Vein endothelial cell (primary cell): ENCODE measurements at places on chromosomes 7 and 10. TPM values are rescaled to one million over a fixed set of nuclear protein-coding genes. Genes with fewer than 3 reads are reported as not detected.

The CYP26C1 gene
- 1.3 and 2.5 TPM in 2 replicates for total RNA-seq

The MMD2 gene
- not detected in 2 replicates for total RNA-seq

The ARMC3 gene
- total RNA-seq: not detected in 2 replicates

The HYAL4 gene
- 0.86 and 0.98 TPM in 2 replicates for total RNA-seq

The ZCCHC24 gene
- 6.6 and 8.2 TPM in 2 replicates for total RNA-seq

The TECTB gene
- total RNA-seq: not detected in 2 replicates

The OR2A12 gene
- total RNA-seq: not detected in 2 replicates

The GPR146 gene
- 13.5 and 29.4 TPM in 2 replicates for total RNA-seq

The ITIH5 gene
- not detected in 2 replicates for total RNA-seq

The RPEL1 gene
- 0.33 TPM in 1 of 2 replicates, not detected in the other for total RNA-seq

The NPC1L1 gene
- total RNA-seq: not detected in 2 replicates

The AOAH gene
- 0.10 and 0.65 TPM in 2 replicates for total RNA-seq

The INHBA gene
- 15.4 and 21.2 TPM in 2 replicates for total RNA-seq

The DDX50 gene
- total RNA-seq: 29.5 and 32.7 TPM in 2 replicates

The NODAL gene
- total RNA-seq: not detected in 2 replicates

The MRLN gene
- total RNA-seq: not detected in 2 replicates

The EBLN1 gene
- not detected in 2 replicates for total RNA-seq

The ACSL5 gene
- total RNA-seq: 18.3 and 26.7 TPM in 2 replicates

The TMEM130 gene
- total RNA-seq: not detected in 2 replicates

The CFAP58 gene
- total RNA-seq: 0.33 and 0.76 TPM in 2 replicates

The CEP41 gene
- 12.7 and 14.4 TPM in 2 replicates for total RNA-seq

The HELLS gene
- 31.4 and 54.7 TPM in 2 replicates for total RNA-seq

The FRMD4A gene
- 80.4 and 83.8 TPM in 2 replicates for total RNA-seq

The MSMB gene
- total RNA-seq: not detected in 2 replicates

The DGKB gene
- total RNA-seq: 0.65 TPM in 1 of 2 replicates, not detected in the other

The CALML3 gene
- not detected in 2 replicates for total RNA-seq

The GPR141 gene
- not detected in 2 replicates for total RNA-seq

The BNIP3 gene
- total RNA-seq: 83.6 and 94.9 TPM in 2 replicates

The ENO4 gene
- 0.10 and 0.33 TPM in 2 replicates for total RNA-seq

The OR9A2 gene
- 0.33 TPM in 1 of 2 replicates, not detected in the other for total RNA-seq

The MEIG1 gene
- total RNA-seq: not detected in 2 replicates

The LEP gene
- not detected in 2 replicates for total RNA-seq

The CCT6A gene
- total RNA-seq: 212 and 247 TPM in 2 replicates

The HECTD2 gene
- total RNA-seq: 6.9 and 8.4 TPM in 2 replicates

The EXOC6 gene
- total RNA-seq: 111 and 119 TPM in 2 replicates

The OR6V1 gene
- total RNA-seq: not detected in 2 replicates

The DDC gene
- total RNA-seq: not detected in 2 replicates

The HTR7 gene
- total RNA-seq: under 0.01 and 0.10 TPM in 2 replicates

The MTURN gene
- 9.4 and 9.5 TPM in 2 replicates for total RNA-seq

The OR2A1 gene
- total RNA-seq: not detected in 2 replicates

The LIPK gene
- total RNA-seq: not detected in 2 replicates

The MACC1 gene
- not detected in 2 replicates for total RNA-seq

The SLC29A4 gene
- 2.1 and 6.2 TPM in 2 replicates for total RNA-seq

The ATOH7 gene
- total RNA-seq: not detected in 2 replicates

The CYP2C9 gene
- total RNA-seq: not detected in 2 replicates

The GPR15LG gene
- not detected in 2 replicates for total RNA-seq

The SEMA3E gene
- under 0.01 and 1.7 TPM in 2 replicates for total RNA-seq

The PNLIPRP2 gene
- not detected in 2 replicates for total RNA-seq

The HTR5A gene
- total RNA-seq: not detected in 2 replicates

The MYO1G gene
- total RNA-seq: under 0.01 and 0.10 TPM in 2 replicates

The HBP1 gene
- 105 and 111 TPM in 2 replicates for total RNA-seq

The MUC12 gene
- total RNA-seq: not detected in 2 replicates

The SYCE1 gene
- total RNA-seq: 0.33 TPM in 1 of 2 replicates, not detected in the other

The CALCR gene
- not detected in 2 replicates for total RNA-seq

The PMS2 gene
- total RNA-seq: 13.4 and 17.6 TPM in 2 replicates

The MOGAT3 gene
- total RNA-seq: not detected in 2 replicates

The ITGB8 gene
- total RNA-seq: 7.2 and 9.8 TPM in 2 replicates

The ABCB1 gene
- total RNA-seq: 0.57 and 0.65 TPM in 2 replicates

The MAGI2 gene
- total RNA-seq: 4.5 and 5.9 TPM in 2 replicates

The NPSR1 gene
- not detected in 2 replicates for total RNA-seq
